Fibroblast of skin of left quadriceps (primary cell): ENCODE measurements at places on chromosomes 2 and 18.

GRCh38 chr2:200324362-200324761 is 17.9 kb downstream of the SPATS2L start:
- DNase-seq = no peak

- no peak for DNase-seq
These were observed 1048.4 kb downstream of the CNTNAP5 start for GRCh38 chr2:125073440-125073839.

GRCh38 chr2:146540271-146540932 is 1304.4 kb upstream of the ACVR2A start:
- DNase-seq = no peak

- peak; percentile 45 for DNase-seq
These were observed 469.2 kb upstream of the TNP1 start for GRCh38 chr2:217329023-217329431.

GRCh38 chr2:220991972-220992371 is 580.1 kb downstream of the EPHA4 start:
- no peak for DNase-seq

- DNase-seq = no peak
These were observed 69.6 kb downstream of the MAPRE2 start for GRCh38 chr18:35110554-35111485.

- no peak for DNase-seq
These were observed 58.7 kb downstream of the SNORC start for GRCh38 chr2:232928551-232929302.

GRCh38 chr2:212903413-212903812 is 248.0 kb downstream of the IKZF2 start:
- DNase-seq = no peak

GRCh38 chr2:28424799-28425463 is 32.3 kb downstream of the FOSL2 start:
- DNase-seq = no peak

DNA sequence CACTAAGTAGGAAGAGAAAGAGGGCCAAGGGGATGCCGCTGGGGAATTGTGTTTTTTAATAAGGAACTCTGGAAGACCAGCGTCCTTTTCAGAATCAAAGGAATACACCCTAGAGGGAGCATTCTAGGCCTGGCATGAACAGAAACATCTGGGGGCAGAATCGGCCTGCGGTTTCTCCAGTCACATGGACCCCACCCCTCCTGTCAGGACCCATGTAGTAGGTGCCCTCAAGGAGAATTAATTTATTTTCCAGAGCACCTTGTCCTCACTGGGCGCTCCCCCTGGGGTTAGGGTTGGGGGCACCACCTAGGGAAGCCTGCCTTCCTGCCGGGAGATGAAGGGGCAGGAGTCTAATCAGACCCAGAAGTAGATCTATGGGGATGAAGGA is 44.2 kb downstream of the TMEM37 start:
- no peak for DNase-seq

- no peak for DNase-seq
These were observed 921.2 kb downstream of the DCC start for GRCh38 chr18:53261241-53261640.

- DNase-seq = no peak
These were observed 51.0 kb upstream of the EML4 start for GRCh38 chr2:42117923-42118753.

DNA sequence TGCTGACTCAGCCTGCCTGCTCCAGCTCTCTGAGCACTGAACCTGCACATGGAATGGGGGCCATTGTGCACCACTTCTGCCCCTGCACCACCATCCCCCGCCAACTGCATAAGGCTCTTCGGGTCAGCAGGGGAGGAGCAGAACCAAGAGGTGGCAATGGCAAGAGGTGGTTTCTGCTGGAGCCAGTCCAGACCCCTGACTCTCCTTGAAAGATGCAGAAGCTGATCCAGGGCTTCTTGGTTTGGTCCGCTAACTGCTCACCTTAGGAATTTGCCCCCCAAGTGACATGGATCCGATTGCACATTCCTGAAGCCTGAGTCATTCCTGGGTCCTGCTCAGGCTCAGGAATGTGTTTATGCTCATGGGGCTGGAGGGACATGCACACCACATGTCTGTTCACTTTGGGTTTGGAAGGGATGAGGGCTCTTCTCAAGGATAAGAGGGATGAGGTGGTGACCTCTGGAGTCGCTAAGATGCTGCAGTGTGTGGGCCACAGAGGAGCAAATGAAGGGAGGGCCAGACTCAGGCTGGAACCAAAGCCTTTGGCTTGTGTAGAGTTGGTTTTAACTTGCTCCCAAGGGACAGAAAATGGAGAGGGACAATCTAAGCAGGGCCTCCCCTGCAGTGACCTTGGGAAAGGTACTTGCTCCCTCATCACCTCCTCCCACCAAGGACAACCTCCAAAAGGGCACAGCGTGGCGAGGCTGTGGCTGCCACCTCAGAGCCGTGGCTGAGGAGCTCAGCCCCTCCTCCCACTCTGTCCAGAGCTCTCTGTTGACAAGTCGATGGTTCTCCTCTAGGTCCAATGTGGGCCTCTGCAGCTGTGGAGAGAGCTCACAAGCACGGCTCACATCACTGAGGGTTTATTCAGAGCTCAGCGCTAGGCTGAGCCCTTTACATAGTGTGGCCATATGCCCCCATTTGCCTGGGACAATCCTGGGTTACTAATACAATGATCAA is 66.2 kb downstream of the HS1BP3 start:
- DNase-seq = peak; percentile 98

GRCh38 chr2:205643391-205643885 is 38.9 kb upstream of the NRP2 start:
- no peak for DNase-seq

DNA sequence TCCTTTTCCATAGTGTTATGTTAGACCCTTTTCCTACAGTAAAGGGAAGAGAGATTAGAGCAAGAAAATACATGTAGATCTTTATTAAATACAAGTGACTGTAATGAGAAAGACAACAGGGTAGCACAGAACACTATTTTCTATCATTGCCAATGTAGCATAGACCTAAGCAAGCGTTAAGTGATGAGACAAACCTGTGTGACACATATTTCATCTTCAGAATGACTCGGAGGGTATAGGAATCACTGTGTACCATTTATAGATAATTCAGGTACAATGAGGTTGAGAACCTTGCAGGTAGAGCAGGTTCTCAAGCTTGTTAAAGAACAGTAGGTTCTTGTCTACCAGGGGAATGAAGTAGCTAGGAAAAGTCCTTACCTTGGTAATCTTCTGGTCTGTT is 15.9 kb downstream of the PDIA6 start:
- no peak for DNase-seq

GRCh38 chr2:29783666-29784065 is 137.7 kb downstream of the ALK start:
- DNase-seq = no peak

- DNase-seq = no peak
These were observed 86.0 kb downstream of the CAPN13 start for GRCh38 chr2:30721241-30721640.

DNA sequence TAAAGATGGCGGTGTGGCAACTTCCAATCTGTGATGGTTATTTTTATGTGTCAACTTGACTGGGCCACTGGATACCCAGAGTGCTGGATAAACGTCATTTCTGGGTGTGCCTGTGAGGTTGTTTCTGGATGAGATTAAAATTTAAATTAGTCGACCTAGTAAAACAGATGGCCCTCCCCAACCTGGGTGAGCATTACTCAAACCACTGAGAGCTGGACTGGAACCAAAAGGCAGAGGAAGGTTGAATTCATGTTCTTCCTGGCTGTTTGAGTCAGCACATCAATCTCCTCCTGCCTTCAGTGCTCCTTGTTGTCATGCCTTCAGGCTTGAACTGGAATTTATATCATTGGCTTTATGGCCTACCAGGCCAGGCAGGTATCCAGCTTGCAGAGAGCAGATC is 190.8 kb upstream of the RGPD4 start:
- peak; percentile 77 for DNase-seq

GRCh38 chr2:184463102-184463865 is 135.0 kb upstream of the ZNF804A start:
- no peak for DNase-seq

DNA sequence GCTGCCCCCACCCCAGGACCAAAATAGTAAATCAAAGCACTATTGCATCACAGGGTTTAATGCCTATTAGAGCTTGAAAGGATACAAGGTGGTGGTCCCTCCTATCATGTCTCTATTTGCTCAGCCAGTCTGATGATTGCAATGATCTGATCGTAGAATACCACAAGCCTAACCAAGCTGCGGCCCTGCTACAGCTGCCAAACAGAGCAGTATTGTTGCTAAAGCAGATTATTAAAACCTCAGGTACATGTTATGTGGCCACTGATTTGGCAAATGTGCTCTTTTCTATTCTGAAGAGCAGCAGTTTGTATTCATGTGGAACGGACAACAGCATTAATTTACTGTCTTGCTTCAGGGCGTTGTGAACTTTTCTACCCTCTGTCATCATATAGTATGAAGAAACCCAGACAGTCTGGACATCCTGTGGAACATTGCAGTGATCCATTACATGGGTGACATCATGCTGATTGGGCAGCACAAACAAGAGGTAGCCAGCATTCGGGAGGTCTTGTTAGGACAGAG is 8.4 kb upstream of the VAPA start:
- DNase-seq = no peak

DNA sequence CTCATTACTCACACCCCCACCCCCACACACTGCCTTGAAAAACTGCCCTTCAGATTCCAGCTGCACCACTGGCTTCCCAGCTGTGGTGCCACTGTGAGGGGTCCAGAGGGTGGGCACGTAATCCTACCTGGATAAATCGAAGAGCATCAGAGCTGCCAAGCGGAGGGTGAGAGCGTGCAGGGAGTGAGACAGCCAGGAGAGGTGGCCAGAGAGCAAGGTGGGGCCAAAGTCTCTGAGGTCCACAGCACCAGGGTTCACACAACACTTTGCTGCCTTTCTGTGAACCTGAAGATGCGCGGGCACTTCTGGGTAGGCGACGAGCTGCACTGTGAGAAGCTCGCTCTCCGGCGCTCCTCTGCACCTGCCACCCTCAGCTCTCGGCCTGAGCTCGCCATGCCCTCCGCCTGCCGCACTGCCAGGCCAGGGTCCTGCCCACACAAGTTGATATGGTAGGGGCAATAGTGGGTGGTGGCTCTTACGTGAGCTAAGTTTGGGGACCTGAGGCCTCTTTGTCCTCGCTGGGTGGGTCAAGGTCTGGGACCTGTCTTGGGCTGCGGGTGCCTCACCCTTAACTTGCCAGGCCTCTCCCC is 83.9 kb downstream of the MARCO start:
- DNase-seq = no peak

DNA sequence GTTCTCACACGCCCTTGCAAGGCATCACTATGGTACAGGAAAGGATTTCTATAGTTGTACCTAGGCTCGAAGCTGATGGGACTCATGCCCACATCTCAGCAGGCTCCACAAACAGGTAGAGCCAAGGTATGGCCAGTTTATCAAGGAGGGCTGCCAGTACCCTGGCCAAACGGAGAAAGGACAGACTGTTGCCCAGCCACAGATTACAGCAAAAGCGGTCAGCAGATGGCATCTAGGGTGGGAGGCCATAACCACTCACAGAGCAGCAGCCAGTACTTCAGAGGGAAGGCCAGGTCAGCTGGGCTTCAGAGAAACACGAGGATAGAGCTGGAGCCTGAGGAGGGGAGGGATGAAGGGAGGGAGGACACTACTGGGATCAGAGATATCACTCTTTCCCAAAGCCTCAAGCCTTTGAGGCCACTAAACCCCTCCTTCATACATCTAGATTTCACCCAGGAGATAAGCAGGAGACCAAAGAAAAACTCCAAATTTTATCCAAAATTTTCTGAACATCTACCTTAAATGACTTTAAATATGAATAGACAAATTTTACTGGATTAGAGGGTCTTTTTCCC is 904.2 kb upstream of the NXPH2 start:
- DNase-seq = no peak

GRCh38 chr2:98768384-98769113 is 37.6 kb upstream of the MGAT4A start:
- no peak for DNase-seq
